ENCODE measurements at places on chromosomes 1 and 21.

GRCh38 chr1:225754940-225755641, 22.5 kb upstream of the SRP9 start:
- no peak for DNase-seq

- DNase-seq, result no peak
Observed at GRCh38 chr1:93980320-93981273, 71.4 kb upstream of the GCLM start.

- DNase-seq, result no peak
Observed at GRCh38 chr1:27638805-27639204, 3.8 kb upstream of the FGR start.

DNA sequence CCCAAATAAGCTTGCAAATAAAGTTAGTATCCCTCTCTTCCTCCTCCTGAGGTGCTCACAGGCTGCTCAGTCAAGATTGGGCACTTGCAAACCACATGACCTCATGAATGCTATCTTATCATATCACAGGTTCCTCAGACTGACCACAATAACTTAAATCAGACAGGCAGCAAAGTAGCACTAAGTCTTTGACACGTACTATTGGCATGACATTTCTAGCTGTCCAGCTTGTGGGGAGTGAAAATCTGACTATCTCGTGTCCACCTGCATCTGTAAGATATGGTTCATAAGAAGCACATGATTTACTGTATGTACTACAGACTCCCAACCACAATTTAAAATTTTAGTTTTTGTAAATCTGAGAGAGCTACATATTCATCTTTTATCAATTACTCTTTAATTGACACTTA, 58.0 kb upstream of the GFI1 start:
- no peak for DNase-seq

GRCh38 chr1:243447347-243447746, 191.5 kb downstream of the SDCCAG8 start:
- DNase-seq, result no peak

DNA sequence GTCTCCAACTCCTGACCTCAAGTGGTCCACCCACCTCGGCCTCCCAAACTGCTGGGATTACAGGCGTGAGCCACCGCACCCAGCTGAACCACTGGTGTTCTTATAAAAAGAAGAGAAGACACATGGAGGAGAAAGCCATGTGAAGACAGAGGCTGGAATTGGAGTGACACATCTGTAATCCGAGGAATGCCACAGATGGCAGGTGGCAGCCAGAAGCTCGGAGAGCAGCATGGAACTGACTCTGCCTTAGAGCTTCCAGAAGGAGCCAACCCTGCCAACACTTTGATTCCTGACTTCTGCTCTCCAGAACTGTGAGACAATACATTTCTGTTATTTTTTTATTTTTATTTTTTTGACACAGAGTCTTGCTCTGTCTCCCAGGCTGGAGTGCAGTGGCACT, 59.0 kb upstream of the ATP2B4 start:
- DNase-seq, result no peak

GRCh38 chr1:192767798-192768197, 41.0 kb upstream of the RGS2 start:
- no peak for DNase-seq

- no peak for DNase-seq
Observed at GRCh38 chr1:96020378-96020777, 701.2 kb upstream of the PTBP2 start.

GRCh38 chr1:70140343-70140742, 65.0 kb downstream of the LRRC40 start:
- DNase-seq, result peak; percentile 79

GRCh38 chr1:185823467-185823866, 89.3 kb downstream of the HMCN1 start:
- no peak for DNase-seq

DNA sequence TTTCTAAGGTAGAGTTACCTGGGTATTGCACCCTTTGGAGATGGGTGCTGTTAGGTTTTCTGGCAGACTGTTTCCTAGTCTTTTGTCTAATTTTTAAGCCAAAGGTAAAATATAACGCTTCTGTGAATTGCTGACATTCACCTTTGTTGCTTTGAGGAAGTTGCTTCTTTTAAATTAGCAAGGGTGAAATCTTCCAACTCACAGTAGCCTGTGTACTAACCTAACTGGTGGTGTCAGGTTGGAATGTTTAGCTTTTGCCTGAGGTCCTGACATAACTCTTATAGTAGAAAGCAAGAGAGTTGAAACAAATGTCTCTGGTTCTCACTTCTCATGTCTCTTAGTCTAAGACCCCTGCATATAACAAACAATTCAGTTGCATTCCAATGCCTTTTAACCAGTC, 61.1 kb upstream of the LPGAT1 start:
- DNase-seq, result no peak

- DNase-seq, result no peak
Observed at GRCh38 chr1:52551507-52552235, 1.2 kb downstream of the TUT4 start.

- DNase-seq, result no peak
Observed at GRCh38 chr1:64440183-64440826, 29.6 kb upstream of the CACHD1 start.

- DNase-seq, result peak; percentile 3
Observed at GRCh38 chr1:110250749-110251148, 40.6 kb downstream of the KCNC4 start.

DNA sequence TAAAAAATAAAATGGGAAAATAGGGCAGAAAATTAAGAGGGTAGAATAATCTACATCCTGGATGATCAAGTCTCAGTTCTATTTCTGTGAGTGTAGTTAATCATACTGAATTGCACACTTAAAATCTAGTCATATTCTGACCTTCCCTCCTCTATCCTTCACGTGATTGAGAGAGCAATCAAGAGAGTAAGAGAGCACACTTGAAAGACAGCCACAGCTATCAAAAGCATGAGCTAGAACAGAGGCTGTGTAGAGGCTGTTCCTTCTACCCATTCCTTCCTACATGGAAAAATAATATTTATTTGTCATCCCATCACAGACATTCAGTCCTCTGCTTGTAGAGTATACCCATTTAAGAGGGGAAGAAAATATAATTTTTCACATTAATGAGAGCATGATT, 52.4 kb downstream of the PHC2 start:
- DNase-seq, result no peak

DNA sequence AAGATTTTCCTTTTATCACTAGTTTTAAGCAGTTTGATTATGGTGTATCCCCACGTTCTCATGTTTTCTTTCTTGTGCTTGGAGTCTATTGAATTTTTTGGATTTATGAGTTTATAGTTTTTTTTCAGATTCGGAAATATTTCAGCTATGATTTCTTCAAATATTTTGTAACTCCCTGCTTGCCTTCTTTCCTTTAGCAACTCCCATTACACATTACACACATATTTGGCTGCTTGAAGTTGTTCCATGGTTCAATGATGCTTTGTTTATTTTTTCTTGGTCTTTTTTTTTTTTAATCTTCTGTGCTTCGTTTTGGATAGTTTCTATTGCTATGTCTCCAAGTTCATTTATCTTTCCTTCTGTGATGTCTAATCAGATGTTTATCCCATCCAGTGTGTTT, 48.5 kb upstream of the WARS2 start:
- DNase-seq, result no peak

- no peak for DNase-seq
Observed at GRCh38 chr1:209564849-209565248, 18.7 kb upstream of the CAMK1G start.

- DNase-seq, result no peak
Observed at GRCh38 chr1:171212607-171213351, 27.7 kb downstream of the FMO2 start.

DNA sequence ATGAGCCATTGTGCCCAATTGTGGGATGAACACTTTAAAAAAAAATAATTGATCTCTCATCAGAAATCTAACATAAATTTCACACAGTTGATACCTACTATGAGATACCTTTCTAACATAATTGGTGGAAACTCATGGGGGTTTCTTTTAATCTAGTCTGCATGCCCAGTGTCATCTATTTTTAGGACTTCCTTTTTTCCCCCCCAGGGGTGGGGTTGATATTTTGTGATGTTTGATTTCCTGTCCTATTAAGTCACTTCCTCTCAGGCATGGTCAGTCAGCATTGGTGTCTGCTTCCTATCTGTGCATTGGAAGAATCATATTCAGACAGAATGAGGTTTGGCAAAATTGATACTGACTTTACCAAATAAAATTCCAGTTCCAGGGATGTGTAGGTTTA, 21.5 kb downstream of the NFYC start:
- DNase-seq, result peak; percentile 21

- no peak for DNase-seq
Observed at GRCh38 chr21:32599091-32599490, 13.1 kb downstream of the CFAP298 start.

GRCh38 chr1:153540394-153541361, at the start of gene S100A5:
S100A5 (minus strand) TSS chr1:153540934; CDS start chr1:153540191, 743 bp downstream.
- peak; percentile 29 for DNase-seq

DNA sequence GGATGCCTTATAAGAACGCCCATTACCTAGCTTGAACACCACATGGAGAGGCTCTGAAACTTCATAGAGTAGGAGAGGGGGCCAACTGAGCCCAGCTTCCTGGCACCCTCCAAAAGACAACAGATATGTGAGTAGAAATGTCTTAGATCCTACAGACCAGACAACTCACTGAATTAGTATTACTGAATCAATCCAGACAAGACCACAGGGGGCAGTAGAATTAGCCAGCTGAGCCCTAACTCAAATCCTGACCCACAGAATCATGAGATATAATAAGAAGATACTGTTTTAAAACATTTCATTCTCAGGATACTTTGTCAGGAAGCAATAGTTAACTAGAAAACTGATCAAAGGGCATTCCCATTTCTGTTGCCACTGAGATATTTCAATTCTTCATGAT, 45.8 kb upstream of the C1orf21 start:
- no peak for DNase-seq

DNA sequence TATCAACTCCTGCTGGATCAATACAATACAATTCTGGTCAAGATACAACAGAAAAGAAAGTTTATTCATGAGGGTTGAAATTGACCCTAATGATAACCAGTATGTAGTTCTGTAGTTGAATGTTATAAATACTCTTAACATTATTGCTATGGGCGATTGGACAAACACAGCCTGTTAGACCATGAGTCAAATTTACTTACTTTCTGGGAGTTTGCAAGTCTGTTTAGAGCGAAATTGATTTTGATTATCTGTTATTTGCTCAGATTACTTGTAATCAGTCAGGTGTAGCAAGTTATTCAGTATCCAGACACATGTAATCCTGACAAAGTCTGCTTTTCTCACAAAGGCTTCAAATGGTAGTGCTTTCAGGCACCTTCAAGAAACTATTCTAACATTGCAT, 216.6 kb upstream of the B3GALT2 start:
- no peak for DNase-seq

GRCh38 chr1:184270556-184270955, 116.3 kb upstream of the C1orf21 start:
- no peak for DNase-seq

DNA sequence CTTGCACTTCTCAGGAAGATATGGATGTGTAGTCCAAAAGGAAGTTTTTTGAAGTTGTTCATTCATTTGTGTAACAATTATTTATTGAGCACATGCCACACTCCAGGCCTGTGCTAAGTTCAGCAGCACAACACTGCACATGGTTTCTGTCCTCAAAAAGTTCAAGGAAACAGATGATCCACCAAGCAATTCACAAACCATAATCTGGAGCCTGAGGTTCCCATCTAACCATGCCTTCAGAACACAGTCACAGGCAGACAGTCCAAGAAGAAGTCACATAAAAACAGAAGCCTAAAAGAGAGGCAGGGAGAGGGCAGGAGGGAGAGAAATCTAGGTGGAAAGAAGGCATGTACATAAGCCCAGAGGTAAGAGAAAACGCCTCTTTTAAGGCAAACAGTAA, 1.9 kb downstream of the CD48 start:
- DNase-seq, result no peak

GRCh38 chr1:84347932-84348555, 46.5 kb downstream of the SAMD13 start:
- no peak for DNase-seq

GRCh38 chr1:205670150-205670446, 10.2 kb downstream of the SLC45A3 start:
- no peak for DNase-seq

GRCh38 chr1:48853006-48853405, 76.3 kb upstream of the BEND5 start:
- DNase-seq, result no peak

DNA sequence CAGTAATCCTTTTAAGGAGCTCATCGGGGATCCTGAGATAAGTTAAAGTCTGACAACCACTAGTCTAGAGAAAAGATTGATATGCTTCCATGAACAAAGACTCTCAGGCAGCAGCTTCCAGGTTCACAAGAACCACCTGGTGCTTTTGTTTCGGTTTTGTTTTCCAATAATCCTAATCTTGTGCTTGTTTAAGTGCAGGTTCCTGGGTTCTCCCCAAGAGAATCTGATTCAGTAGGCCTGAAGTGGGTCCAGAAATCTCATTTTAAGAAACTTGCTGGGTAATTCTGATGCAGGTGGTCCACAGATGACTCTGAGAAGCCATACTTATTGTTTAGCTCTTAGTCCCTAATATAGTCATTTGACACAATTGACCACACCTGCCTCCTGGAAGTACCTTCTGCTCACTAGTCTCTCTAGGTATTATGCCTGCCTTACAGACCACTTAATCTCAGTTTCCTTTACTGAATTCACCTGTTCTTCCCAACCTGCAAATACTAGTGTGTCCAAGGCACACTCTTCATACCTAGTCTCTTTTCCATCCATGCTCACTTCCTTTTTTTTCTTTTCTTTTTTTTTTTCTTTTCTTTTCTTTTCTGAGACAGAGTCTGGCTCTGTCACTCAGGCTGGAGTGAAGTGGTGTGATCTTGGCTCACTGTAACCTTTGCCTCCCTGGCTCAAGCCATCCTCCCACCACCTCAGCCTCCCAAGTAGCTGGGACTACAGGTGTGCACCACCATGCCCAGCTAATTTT, 20.5 kb upstream of the FRRS1 start:
- no peak for DNase-seq

GRCh38 chr1:27138368-27138767, 16.6 kb downstream of the SLC9A1 start:
- no peak for DNase-seq

DNA sequence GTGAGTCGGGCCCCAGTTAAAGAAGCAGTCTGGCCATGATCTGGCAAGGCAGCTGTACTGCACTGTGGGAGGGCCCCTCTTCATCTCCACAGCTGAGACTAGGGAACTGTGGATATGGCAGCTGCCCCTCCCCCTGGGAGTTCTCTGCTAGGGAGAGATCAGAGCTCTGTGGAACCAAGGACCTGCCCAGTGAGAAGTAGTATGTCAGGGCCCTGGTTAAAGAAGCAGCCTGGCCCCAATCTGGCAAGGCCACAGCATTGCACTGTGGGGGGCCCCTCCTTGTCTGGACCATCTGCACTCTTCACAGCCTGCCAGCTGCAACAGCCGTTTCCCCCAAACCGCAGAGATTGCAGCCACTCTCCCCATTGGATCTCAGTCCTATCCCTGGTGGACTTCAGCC, 208.5 kb downstream of the DNAH14 start:
- peak; percentile 21 for DNase-seq

- DNase-seq, result no peak
Observed at GRCh38 chr1:216826214-216826613, 103.0 kb upstream of the ESRRG start.
